Left lung (tissue), 14 donors: ENCODE measurements at places on chromosomes 1 and 21. TPM values are rescaled to one million over a fixed set of nuclear protein-coding genes. Genes with fewer than 3 reads are reported as not detected.

The AVPR1B gene
- 0.10 TPM for polyA plus RNA-seq

The ASB17 gene
- polyA plus RNA-seq = not detected

The CFHR1 gene
- 3.0 TPM for polyA plus RNA-seq

GRCh38 chr1:77589231-77589630 lies 93.2 kb downstream of the ZZZ3 start:
- no peak overlapping the region for H3K27ac ChIP-seq
- H3K4me3 ChIP-seq = no peak overlapping the region
- H3K36me3 ChIP-seq = peaks cover 12% of the 10 kb centered on the region
- H3K4me1 ChIP-seq = peaks cover 11% of the 10 kb centered on the region
- H3K27me3 ChIP-seq = no peaks in the 10 kb centered on the region
- DNase-seq = no peak

GRCh38 chr1:27113861-27114260 lies 41.1 kb downstream of the SLC9A1 start:
- peaks cover 57% of the 10 kb centered on the region for H3K4me1 ChIP-seq
- H3K4me3 ChIP-seq = no peak overlapping the region
- no peaks in the 10 kb centered on the region for H3K27me3 ChIP-seq

DNA sequence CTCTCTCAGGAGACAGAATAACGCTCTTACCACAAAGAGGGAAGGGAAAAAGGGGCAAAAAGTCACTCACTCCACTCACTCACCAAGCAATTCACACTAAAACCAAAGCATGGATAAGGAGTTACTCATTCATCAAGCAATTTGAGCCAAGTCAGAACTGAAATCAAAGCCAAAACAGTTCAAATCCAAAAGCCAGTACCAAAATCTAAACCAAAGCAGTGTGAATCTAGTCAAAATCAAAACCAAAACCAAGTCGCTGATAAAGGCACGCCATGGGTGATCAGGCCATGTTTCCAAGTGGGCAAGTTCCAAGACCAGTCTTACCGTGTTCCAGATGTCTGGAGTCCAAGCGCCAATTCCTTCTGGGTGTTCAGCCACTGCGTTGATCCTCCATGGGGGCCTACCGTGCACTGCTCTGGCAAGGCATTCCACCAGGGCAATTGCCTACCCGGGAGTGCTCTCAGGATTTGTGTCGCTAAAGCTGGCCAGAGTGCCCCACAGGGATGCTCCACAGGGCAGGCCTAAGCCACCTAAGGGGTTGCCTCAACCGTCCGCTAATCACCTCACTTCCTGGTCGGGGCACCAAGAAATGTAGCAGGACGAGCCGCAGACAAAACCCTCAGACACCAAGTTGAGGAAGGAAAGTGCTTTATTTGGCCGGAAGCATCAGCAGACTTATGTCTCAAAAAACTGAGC lies 142.3 kb downstream of the TRIM33 start:
- no peaks in the 10 kb centered on the region for H3K36me3 ChIP-seq
- no peak overlapping the region for H3K27ac ChIP-seq
- no peak for DNase-seq
- no peak overlapping the region for H3K4me3 ChIP-seq
- H3K27me3 ChIP-seq = no peaks in the 10 kb centered on the region

- peak overlapping the region; percentile 38 for H3K27ac ChIP-seq
- DNase-seq = no peak
- H3K36me3 ChIP-seq = peaks cover 27% of the 10 kb centered on the region
- H3K4me3 ChIP-seq = no peak overlapping the region
- H3K27me3 ChIP-seq = no peaks in the 10 kb centered on the region
- peaks cover 17% of the 10 kb centered on the region for H3K4me1 ChIP-seq
These were observed 55.9 kb downstream of the MRPS6 start for GRCh38 chr21:34129039-34129891.

GRCh38 chr1:41241354-41241748 lies 755 bp downstream of the SCMH1 start:
- no peaks in the 10 kb centered on the region for H3K36me3 ChIP-seq
- H3K27me3 ChIP-seq = no peaks in the 10 kb centered on the region
- H3K4me3 ChIP-seq = peak overlapping the region; percentile 81
- H3K27ac ChIP-seq = peak overlapping the region; percentile 92
- peak; percentile 49 for DNase-seq

GRCh38 chr1:182680408-182680807 lies 4.0 kb downstream of the RGS8 start:
- no peak overlapping the region for H3K4me3 ChIP-seq
- H3K36me3 ChIP-seq = no peaks in the 10 kb centered on the region
- H3K27ac ChIP-seq = no peak overlapping the region
- no peaks in the 10 kb centered on the region for H3K4me1 ChIP-seq
- peaks cover 24% of the 10 kb centered on the region for H3K27me3 ChIP-seq

DNA sequence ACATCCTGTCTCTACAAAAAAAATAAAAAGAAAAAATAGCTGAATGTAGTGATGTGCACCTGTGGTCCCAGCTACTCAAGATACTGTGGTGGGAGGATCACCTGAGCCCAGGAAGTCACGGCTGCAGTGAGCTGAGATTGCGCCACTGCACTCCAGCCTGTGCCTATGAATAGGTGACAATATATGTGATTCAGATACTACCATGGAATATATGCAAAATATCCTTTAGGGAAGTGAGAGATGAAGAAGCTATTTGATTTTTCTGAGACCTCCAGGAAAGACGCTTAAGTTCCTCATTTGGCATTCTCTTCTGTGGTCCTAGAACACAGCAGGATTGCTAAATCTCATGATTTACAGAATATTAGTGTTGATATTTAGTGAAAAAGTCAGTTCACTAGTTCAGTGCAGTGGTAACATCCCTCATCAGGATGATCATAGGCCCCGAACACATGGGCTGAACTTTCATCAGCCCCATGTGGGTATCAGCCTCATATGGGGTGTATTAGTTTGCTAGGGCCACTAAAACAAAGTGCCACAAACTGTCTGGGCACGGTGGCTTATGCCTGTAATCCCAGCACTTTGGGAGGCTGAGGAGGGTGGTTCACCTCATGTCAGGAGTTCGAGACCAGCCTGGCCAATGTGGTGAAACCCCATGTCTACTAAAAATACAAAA lies 6.0 kb upstream of the VASH2 start:
- no peak for DNase-seq
- no peaks in the 10 kb centered on the region for H3K36me3 ChIP-seq
- H3K4me3 ChIP-seq = no peak overlapping the region
- no peak overlapping the region for H3K27ac ChIP-seq
- H3K4me1 ChIP-seq = no peaks in the 10 kb centered on the region

GRCh38 chr21:14096172-14096571 lies 114.6 kb downstream of the LIPI start:
- no peak overlapping the region for H3K27ac ChIP-seq
- H3K4me1 ChIP-seq = no peaks in the 10 kb centered on the region
- H3K27me3 ChIP-seq = no peaks in the 10 kb centered on the region
- H3K4me3 ChIP-seq = no peak overlapping the region
- no peaks in the 10 kb centered on the region for H3K36me3 ChIP-seq

DNA sequence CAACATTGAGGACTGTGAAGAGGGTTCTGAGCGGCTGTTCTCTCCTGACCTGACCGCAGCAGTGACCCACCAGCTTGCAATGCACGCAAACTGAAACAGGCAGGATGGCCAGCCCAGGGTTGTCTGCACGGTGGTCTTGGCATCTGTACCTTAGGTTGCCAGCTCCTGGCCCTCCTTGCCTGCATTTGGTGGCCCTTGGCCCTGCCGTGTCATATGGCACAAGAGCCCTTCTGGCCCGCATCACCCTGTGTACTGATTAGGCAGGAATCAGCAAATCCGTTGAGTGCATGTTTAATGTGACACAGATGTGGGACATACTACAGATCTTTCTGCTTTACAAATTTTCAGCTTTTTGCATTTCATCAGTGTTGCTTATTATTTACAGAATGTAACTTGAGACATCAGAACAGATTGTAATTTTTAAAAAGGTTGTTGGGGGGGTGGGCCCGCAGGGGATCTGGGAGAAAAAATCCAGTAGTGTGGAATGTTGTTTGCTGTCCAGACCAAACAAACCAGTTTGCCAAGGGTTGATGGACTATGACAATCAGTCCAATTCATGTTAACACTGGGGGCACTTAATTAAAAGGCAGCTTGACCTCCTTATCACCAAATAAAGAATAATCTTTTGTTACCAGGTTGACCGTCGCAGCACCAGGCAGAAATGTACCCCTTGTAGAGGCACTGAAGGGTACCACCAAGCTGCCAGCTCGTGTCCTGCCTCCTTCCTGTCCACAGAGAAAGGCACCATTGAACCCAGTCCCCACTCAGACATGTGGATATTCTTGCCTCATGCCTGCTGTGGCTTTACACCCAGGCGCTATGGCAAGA lies 132.6 kb downstream of the DHRS3 start:
- H3K27ac ChIP-seq = peak overlapping the region; percentile 25
- peaks cover 6% of the 10 kb centered on the region for H3K36me3 ChIP-seq
- no peak overlapping the region for H3K4me3 ChIP-seq
- peaks cover 24% of the 10 kb centered on the region for H3K4me1 ChIP-seq
- no peaks in the 10 kb centered on the region for H3K27me3 ChIP-seq

- H3K4me3 ChIP-seq = no peak overlapping the region
- H3K27me3 ChIP-seq = no peaks in the 10 kb centered on the region
- H3K36me3 ChIP-seq = no peaks in the 10 kb centered on the region
- DNase-seq = no peak
- no peak overlapping the region for H3K27ac ChIP-seq
These were observed 18.0 kb downstream of the RHOU start for GRCh38 chr1:228753287-228753686.

GRCh38 chr1:37309574-37309973 lies 164.8 kb upstream of the ZC3H12A start:
- H3K36me3 ChIP-seq = no peaks in the 10 kb centered on the region
- no peak for DNase-seq
- H3K27ac ChIP-seq = no peak overlapping the region
- H3K27me3 ChIP-seq = no peaks in the 10 kb centered on the region
- no peak overlapping the region for H3K4me3 ChIP-seq
- no peaks in the 10 kb centered on the region for H3K4me1 ChIP-seq

DNA sequence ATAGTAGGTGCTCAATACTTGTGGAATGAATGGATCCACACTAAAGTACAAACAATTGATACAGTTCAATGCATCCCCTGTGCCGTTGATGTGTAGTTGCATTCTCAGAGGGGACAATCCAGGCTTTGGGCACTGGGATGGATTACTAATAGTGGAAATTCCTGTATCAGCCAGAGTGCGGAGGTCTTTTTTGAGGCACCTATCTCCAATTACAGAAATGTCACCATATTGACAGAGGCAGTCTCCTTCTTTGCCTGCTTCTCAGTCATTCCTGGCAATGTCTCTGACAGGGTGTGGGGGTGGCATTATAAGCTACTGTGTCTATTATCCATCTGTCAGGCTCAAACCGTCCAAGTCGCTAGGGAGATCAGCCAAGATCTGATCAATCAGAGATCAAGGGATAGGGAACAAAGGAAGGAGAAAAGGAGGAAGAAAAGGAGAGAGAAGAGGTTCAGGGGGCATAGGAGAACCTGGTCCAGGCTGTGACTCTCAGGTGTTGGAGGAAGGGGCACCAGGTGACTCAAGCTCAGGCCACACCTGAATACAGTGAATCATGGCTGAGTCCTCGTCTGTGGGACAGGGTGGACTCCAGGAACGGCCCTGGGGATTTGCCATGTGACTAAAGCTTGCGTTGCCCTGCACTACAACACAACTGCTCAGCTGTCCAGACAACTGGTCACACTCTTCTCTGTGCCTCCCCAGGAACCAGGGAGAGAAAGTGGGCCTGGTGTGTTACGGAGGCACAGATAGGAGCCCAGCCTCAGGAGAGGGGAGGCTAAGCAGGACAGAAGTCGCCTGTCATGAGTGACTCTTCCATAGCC lies 3.4 kb upstream of the LAMB3 start:
- no peak overlapping the region for H3K27ac ChIP-seq
- DNase-seq = no peak
- no peaks in the 10 kb centered on the region for H3K27me3 ChIP-seq

DNA sequence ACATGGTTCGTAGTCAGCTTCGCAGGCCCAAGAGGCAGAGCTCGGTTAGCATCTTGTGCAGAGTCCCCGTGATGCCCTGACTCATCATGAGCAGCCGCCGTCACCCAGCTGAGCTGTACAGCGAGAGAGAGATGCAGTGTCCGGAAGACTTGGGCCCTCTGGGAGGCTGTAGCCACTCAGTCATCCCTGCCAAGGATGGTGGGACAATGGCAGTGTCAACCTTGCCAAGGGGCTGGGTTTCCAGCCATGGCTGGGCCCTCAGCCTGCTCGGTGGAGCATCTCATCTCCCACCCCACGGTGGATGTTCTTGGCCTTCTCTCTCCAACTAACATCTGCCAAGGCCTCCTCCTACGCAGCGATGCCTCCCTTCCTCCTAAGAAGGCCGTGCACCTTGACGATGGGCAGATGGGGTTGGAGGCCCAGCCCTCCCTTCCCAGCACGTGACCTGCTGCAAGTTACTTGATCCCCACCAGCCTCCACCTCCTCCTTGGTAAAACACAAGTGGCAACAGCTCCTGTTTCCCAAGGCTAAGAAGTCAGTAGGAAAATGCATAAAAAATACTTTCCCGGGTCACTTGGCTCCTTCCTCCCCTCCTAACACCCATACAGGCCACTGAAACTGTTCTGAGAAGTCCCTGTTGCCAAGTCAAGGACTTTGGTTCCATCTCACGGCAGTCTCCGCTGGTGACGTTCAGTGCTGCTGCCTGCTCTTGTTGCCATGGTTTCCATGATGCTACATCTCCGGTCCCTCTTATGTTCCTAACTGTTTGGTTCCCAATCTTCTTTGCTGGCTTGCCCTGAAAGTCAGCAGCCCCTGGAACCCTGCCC lies 384.7 kb upstream of the VAMP3 start:
- H3K4me1 ChIP-seq = peaks cover 9% of the 10 kb centered on the region
- H3K27me3 ChIP-seq = no peaks in the 10 kb centered on the region
- no peak for DNase-seq

GRCh38 chr21:40671716-40672115 lies 175.2 kb downstream of the DSCAM start:
- no peaks in the 10 kb centered on the region for H3K27me3 ChIP-seq
- DNase-seq = no peak
- no peaks in the 10 kb centered on the region for H3K36me3 ChIP-seq
- H3K4me3 ChIP-seq = no peak overlapping the region
- H3K4me1 ChIP-seq = no peaks in the 10 kb centered on the region

DNA sequence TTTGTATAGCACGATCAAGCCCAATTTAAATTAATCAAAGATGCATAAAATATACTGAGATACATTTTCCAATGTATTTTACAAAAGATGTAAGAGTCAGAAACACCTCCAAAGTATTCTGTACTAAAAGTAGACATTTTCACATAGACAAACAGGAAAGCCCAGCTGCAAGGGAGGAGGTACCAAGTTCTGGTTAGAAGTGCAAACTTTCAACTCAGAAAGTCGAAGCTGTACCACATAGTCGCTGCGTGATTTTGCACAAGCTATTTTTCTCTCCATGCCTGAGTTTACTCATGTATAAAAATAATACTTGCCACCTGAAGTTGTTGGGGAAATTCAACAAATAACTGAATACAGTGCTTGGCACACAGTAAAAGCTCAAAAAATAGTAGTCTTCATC lies 5.6 kb upstream of the HNRNPU start:
- no peak overlapping the region for H3K27ac ChIP-seq
- H3K27me3 ChIP-seq = no peaks in the 10 kb centered on the region
- no peaks in the 10 kb centered on the region for H3K36me3 ChIP-seq
- H3K4me1 ChIP-seq = peaks cover 3% of the 10 kb centered on the region
- no peak overlapping the region for H3K4me3 ChIP-seq
